ENCODE measurements at places on chromosomes 13 and 19. TPM values are rescaled to one million over a fixed set of nuclear protein-coding genes. Genes with fewer than 3 reads are reported as not detected.

DNA sequence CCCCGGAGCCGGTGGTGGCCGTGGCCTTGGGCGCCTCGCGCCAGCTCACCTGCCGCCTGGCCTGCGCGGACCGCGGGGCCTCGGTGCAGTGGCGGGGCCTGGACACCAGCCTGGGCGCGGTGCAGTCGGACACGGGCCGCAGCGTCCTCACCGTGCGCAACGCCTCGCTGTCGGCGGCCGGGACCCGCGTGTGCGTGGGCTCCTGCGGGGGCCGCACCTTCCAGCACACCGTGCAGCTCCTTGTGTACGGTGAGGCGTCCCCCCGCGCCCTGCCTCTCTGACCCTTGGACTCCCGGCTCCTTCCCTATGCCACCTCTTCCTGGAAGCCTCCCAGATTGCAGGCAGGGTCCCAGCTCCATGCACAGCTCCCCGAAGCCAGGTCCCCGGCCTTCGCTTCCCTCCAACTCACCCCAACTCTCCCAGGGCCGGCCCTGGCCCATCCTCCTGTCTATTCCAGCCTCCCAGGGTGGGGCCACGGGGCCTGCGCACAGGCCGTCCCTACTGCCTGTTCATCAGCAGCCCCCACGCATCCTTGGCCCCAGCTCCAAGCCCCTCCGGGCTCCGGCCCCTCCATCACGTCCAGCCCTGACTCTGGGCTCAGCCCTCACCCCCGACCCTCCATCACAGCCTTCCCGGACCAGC, 1.7 kb downstream of the MADCAM1 start:
- peak; percentile 63 for DNase-seq

KCNK6 gene
- total RNA-seq, result 14.1 TPM

CCL25 gene
- not detected for total RNA-seq

- DNase-seq, result no peak
Measured at GRCh38 chr13:79382545-79383275, 23.3 kb downstream of the RBM26 start.

ZNF653 gene
- 9.5 TPM for total RNA-seq

DNA sequence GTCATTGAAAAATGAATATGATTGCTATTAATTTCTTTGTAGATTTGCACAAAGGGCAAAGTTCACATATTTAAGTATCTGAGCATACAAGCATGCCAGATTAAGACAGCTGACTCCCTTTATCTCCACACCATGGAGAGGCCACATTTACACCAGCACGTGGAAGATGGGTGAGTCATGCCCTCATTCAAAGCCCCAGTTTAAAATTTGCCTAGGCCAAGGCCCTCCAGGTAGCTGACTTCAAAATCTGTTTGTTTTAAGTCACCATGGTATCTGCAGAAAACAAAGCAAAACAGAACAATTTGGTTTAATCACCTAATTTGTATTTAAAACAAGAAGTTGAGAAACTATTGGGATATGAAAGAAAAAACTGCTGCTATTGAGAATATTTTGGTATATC, 109.2 kb downstream of the ESD start:
- DNase-seq, result peak; percentile 56

DNA sequence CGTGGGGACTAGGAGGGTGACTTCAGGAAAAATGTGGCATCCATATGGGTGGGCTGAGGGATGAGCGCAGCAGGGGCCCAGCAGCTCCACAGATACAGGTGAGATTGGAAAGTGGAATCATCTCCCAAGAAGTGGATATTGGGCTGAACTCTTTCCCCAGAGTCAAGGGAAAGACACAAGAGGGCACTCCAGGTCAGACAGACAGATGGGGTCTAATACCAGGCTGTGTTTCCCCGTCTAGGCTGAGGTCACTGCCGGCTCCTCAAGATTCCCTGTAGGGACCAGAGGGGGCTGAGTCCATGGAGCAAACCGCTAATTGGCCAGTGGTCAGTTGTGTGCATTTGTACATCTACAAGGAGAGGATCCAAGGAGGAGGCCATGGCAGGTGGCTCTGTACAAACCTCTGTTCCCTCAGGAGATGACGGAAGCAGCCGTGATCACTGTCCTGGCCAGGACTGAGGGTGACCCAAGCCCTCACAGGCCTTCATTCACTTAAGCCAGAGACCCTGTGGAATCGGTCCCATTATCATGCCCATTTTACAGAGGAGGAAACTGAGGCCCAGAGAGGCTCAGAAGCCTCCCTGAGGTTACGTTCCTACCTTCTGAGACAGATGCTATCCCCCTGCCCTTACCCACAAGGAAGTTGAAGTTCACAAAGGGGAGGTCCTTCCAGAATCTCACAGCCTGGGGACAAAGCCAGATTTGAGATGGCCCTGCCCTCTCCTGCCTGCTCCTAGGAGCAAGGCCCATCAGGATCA, 14.9 kb upstream of the IGLON5 start:
- no peak for DNase-seq

DNA sequence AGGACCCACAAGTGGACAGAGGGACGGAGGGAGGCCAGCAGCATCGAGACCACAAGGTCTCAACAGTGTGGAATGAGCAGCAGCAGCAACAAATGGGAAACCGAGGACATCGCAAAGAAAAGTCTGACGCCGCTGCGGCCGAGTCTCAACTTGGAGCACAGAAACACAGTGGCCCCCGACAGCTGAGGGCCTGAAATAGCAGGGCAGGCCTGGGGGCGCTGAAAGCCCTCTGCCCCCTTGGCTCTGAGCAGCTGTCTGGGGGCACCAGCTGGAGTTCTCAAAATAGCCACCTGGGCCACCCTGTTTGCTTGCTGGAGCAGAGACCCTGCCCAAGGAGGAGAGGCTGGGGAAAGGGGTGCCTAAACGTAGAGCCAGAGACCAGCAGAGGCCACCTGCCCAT, 5.9 kb upstream of the ISYNA1 start:
- DNase-seq, result no peak

CAMSAP3 gene
- 30.4 TPM for total RNA-seq

GRCh38 chr13:72062566-72062965, 195.6 kb upstream of the DACH1 start:
- peak; percentile 56 for DNase-seq

CGB2 gene
- total RNA-seq, result 0.71 TPM

GRCh38 chr13:23949200-23949599, 51.9 kb upstream of the C1QTNF9B start:
- no peak for DNase-seq

DNA sequence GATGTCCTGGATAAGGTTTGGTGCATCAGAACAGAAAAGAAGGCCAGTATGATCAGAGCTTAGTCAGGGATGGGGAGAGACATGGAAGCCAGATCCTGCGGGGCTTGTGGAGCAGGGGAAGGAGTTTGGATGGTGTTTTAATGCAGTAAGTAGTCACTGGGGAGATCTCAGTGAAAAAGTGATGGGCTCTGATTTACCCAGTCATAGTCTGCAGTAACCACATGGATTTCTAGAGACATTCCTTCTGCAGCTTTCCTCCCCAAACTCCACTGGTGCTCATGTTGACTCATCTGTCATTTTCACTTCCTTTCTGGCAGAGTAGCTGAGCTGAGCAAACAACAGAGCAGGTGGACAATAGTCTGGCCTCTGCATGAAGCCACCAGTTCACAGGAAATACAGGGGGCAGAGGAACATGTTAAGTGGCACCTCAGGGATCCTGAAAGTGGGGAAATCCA, 144.1 kb downstream of the DPF1 start:
- no peak for DNase-seq

TRIP10 gene
- 69.5 TPM for total RNA-seq

GRCh38 chr13:48165063-48165462, 67.9 kb upstream of the ITM2B start:
- no peak for DNase-seq

DGKH gene
- 7.9 TPM for total RNA-seq

GRCh38 chr13:109336730-109337129, 449.7 kb downstream of the IRS2 start:
- no peak for DNase-seq

GRCh38 chr19:33438987-33439781, 65.7 kb downstream of the CEBPG start:
- DNase-seq, result no peak

DNA sequence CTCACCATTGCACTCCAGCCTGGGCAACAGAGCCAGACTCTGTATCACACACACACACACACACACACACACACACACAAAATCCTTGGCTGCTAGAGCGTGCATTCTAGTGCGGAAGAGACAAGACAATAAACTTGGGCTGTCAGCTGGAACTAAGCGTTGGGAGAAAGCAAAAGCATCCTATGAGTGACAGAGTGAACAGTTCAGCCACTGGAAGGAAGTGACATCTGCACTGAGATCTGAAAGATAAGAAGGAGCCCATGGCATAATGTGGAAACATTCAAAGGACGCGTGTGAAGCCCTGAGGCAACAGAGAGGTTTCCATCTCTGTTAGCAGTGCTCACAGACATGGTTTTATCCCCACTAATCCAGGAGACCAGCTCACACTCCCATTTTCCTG, 3.5 kb upstream of the SLC1A5 start:
- no peak for DNase-seq

DNA sequence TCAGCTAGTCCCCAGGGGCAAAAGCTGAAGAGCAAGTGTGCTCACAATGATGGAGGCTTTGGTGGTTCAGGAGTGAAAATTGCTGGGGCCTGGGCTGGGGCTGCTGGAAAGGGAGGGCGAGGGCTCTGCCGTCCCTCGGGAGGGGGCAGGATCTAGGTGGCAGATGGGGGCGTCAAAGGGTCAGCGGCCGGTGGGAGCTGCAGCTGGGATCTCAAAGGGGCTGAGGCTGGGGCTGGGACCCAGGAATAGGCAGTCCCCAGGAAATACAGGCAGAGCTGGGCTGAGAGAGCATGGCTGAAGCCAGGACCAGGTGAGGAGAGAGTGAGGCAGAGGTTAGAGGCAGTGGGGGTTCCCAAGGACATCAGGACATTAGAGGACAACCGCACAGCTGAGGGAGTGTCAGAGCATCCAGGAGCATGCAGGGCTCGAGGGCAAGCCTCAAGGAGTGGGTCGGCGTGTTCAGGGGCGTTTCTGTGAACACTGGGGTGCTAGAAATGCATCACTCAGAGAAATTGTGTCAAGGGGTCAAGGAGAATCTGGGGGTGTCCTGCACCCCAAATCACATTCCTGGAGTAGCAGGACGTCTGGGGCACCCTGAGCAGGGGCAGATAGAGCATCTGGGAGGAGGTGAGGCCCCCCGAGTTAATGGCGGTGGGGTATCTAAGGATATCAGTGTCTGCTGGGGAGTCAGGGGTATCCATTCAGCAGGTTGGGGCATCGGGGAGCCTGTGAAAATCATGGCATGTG, 1.2 kb upstream of the SYNE4 start:
- no peak for DNase-seq

GRCh38 chr13:110254151-110254679, 52.7 kb downstream of the COL4A1 start:
- peak; percentile 41 for DNase-seq

GRCh38 chr19:5489551-5489950, 34.3 kb downstream of the ZNRF4 start:
- DNase-seq, result no peak

GRCh38 chr13:89465366-89465765, 1794.2 kb downstream of the SLITRK5 start:
- no peak for DNase-seq

ERICH6B gene
- total RNA-seq, result not detected

GRCh38 chr19:4352701-4353121, 9.3 kb downstream of the MPND start:
- DNase-seq, result no peak

GRCh38 chr19:51364200-51365106, 1.7 kb downstream of the ETFB start:
- no peak for DNase-seq

DNA sequence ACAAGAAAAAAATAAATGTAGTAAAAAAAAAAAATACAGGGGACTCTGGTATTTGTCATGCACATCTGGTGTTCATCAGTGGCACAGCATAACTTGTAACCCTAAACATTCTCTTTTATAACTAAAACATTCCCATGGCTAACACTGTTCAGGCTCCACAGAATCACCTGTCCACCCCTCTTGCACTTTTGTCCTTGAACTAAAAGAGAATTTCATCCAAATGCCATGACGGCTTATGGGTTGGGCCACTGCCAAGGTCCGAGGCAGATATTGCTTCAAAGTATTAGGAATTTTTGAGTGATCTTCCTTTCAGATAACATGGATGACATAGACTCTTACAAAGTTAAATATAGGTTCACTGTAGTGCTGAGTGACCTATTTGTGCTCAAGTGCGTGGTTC, 25.7 kb upstream of the SERP2 start:
- no peak for DNase-seq

ZNF835 gene
- total RNA-seq, result 2.2 TPM

DNA sequence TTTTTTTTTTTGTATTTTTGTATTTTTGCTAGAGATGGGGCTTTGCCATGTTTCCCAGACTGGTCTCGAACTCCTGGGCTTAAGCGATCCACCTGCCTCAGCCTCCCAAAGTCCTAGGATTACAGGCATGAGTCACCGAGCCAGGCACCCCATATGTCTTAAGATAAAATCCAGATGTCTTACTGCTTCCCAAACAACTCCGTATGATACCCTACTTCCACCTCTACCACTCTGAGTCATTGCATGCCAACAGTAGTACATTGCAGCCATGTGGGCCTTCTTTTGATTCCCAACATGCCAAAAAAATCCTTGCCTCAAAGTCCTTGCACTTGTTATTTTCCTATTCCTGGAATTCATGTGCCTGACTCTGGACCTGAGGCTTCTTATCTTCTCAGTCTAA, 799.2 kb downstream of the GPC5 start:
- DNase-seq, result no peak

- no peak for DNase-seq
Measured at GRCh38 chr19:51793994-51794393, 963 bp upstream of the FPR3 start.

DNA sequence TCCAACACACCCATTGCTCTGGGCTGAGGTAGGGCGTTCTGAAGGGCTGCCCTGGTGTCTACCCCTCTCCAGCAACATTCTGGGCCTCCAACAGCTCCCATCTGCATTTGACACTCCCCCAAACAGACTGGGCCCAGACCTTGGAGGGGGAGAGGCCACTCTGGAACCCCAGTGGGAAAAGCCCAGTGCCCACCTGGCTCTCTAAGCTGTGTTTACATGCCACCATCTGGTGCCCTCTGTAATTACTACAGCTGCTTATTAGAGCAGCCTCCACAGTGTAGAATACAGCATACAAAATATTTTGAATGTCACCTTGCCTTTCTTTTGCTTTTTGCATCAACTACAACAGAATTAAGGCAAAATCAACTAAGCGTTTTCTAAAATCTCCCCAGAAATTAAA, 35.8 kb upstream of the TM9SF2 start:
- DNase-seq, result no peak

- DNase-seq, result peak; percentile 39
Measured at GRCh38 chr13:113852536-113853517, 11.0 kb downstream of the GAS6 start.

DNA sequence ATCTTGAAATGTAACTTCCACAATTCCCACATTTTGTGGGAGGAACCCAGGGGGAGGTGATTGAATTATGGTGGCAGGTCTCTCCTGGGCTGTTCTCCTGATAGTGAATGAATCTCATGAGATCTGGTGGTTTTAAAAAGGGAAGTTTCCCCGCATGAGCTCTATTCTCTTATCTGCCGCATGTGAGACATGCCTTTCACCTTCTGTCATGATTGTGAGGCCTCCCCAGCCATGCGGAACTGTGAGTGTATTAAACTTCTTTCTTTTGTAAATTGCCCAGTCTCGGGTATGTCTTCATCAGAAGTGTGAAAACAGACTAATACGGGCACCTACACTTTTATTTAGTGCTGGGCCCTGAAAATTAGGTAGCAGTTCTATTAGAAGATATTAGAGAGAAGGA, 45.8 kb downstream of the TNFSF13B start:
- DNase-seq, result no peak
